ENCODE measurements at places on chromosomes 12 and 14.

DNA sequence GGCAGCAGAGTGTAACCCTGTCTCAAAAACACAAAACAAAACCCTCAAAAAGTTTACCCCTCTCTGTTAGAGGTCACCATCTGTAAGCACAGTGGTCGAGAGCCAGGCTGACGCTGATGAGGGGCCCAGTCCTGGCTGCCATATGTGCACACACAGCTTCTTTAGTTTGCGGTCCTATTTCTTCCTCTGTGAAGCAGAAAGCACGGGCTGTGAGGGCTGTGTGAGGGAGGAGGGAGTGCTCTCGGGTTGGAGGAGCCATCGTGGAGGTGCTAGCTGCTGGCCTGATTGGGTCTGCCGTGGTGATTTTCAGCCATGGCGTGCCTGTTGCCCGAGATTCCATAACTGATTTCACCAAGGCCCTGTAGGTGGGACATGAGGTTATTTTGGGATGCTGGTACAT lies 3.5 kb downstream of the ULK1 start:
- DNase-seq = no peak

DNA sequence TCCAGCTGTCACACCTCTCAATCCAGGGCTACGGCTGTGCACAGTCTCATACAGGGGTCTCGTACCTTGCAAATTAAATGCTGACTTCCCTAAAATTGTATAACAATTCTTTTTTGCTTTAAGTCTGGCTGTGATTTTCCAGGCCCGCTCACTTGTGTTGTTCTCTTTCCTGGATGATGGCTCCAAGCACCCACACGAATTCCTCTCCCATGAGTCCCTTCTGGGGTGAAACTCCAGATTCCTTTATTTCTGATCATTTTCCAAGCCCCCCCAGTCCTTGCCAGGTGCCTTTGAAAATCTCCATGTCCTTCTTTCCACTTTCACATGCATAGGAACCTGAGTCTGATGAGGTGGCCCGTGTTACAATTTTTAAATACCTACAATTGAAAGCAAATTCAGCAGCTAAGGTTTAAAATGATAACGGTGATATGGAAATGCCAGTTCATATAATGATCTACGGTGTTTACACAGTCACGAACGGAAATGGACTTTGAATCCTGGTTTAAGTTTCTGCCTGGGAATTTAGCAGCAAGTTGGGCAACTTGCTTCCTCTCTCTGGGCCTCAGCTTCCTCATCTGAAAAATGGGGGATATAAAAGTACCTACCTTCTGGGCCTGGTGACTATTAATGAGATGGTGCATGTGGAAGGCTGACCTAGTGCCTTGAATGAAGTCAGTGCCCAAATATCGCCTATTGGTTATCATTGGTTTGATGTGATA lies 85.5 kb downstream of the STAB2 start:
- no peak for DNase-seq

DNA sequence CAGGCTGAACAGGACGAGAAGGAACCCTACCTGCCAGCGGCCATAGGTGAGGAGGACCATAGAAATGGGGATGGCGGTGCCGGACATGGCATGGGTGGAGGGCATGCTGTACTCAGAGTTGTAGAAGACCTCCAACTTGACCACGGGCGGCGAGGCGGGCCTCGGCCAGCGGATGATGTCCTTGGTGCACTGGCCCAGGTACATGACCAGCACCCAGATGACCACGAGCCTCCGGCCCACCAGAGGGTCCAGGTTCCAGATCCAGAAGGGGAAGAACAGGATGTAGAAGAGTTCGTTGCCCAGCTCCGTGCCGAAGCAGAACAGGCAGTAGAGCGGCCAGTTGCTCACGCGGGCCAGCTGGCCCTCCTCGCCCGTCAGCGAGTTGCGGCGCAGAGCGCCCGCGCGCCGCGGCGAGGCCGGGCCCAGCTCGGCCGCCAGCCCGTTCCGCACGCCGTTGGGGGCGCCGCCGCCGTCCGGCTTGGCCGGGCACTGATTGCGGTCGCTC lies 582 bp downstream of the SGPP1 start:
- DNase-seq = peak; percentile 50

- peak; percentile 54 for DNase-seq
These were observed 1.2 kb downstream of the PELI2 start for GRCh38 chr14:56119201-56119981.

- no peak for DNase-seq
These were observed 2.6 kb downstream of the TMEM132D start for GRCh38 chr12:129901254-129901653.

DNA sequence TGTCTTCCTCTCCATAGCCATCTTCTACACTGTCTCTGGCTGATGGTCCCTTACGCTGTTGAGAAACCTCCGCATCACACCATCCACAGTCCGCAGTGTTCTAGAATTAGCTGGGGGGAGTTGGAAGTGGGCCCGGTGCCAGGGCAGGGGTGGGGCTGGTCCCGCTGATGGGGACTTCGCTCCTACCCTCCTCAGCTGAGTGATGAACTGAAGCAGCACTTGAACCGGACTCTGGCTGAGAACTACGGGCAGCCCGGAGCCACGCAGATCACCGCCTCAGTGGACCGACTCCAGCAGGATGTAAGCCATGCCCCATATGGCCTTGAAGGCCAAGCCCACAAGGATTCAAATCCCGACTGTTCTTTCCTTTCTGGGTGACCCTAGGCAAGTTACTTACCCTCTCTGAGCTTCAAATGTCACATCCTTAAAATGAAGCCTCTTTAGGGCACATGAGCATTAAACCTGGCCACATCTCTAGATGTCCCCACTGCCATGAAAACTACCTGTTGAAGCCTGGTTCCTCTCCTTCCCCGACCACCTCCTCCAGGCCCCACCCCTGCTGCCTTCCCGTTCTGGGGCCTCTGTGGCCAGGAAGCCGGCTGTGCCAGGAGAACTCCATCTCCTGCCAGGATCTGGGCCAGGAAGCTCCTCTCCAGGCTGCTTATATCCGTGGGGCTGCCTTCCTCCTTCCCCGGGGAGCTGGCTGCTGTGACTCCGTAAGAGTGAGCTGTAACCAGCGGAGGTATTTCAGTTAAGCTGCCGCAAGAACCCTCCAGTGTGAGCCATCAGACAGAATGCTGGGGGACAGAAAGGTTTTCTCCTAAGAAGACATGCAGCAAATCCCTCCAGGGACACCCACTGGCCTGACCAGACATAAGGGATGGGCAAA lies 53.1 kb downstream of the TSPAN11 start:
- peak; percentile 54 for DNase-seq

DNA sequence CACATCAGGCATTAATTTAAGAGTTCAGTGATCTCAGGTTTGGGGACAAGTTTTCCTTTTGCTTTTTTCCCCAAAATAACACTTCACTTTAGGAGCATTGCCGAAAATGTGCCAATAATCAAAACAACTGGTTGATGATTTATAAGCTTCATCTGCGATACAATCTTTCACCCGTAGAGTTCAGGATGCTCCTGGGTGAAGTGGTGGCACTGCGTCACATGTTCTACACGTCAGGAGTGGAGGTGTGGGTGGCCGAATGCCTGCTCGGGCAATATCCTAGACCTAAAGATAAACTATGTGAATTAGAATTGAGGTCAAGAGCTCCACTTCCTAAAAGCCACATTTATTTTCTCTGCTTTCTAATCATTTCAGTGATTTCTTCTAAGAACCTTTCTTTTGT lies 70.9 kb upstream of the DICER1 start:
- no peak for DNase-seq

- no peak for DNase-seq
These were observed 157.3 kb downstream of the DIO2 start for GRCh38 chr14:80054020-80054419.

- DNase-seq = no peak
These were observed 574.1 kb downstream of the PRKD1 start for GRCh38 chr14:29353513-29353912.

DNA sequence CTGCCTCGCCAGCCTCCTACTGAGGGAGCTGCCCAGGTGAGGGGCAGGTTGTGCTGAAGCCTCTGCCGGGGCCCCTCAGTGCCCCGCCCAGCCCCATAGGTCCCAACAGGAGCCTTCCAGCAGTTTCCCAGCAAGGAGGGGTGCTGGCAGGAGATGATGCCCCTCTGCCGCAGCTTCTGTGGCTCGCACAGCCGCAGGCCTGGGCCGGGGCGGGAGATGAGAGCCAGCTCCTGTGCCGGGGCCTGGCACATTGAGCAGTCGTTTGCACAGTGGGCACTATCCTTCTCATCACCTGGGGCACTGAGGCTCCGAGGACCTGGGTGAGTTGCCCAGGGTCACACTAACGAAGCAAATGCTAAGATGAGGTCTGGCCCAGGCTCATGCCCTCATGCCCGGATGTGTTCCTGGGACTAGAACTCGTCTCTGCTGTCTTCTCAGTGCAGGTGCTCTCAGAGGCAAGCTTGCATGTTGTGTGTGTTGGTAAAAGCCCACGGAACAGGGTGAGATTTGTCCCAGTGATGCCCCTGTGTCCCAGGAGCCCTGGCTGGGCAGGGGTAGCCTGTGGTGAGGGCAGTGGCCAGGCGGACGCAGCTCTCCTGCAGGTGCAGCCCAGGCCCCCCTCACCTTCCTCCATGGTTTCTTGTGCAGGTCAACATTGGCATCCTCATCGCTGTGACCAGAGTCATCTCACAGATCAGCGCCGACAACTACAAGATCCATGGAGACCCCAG lies 177.5 kb downstream of the ADGRD1 start:
- no peak for DNase-seq

GRCh38 chr12:42677461-42677860 lies 87.9 kb upstream of the PRICKLE1 start:
- DNase-seq = no peak

GRCh38 chr14:51534610-51535011 lies 117.1 kb upstream of the FRMD6 start:
- peak; percentile 31 for DNase-seq

- DNase-seq = no peak
These were observed at the start of gene DPPA3 for GRCh38 chr12:7711133-7711532. DPPA3 (plus strand) TSS chr12:7711433; CDS start chr12:7711571, 138 bp downstream.

DNA sequence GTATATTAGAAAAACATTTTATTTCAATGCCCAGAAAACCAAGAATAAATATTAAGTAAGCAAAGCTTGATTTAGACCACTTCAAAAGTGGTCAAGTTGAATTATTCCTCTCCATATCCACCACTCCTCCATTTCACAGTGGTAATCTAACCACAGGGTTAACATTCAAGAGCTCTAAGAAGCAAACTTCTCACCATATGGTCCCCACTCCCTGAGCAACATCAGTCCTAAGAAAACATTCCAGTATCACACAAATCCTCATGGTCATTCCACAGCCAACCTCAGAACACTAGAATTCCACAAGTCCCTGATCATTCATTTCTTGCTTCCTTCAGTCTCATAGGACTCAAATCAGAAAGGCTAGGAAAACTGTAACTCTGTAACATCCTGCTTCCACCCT lies 47.9 kb downstream of the ST8SIA1 start:
- peak; percentile 56 for DNase-seq

GRCh38 chr12:69896653-69897381 lies 71.8 kb downstream of the MYRFL start:
- DNase-seq = no peak

- DNase-seq = peak; percentile 20
These were observed 1.4 kb downstream of the PCNX4 start for GRCh38 chr14:60093080-60093479.

DNA sequence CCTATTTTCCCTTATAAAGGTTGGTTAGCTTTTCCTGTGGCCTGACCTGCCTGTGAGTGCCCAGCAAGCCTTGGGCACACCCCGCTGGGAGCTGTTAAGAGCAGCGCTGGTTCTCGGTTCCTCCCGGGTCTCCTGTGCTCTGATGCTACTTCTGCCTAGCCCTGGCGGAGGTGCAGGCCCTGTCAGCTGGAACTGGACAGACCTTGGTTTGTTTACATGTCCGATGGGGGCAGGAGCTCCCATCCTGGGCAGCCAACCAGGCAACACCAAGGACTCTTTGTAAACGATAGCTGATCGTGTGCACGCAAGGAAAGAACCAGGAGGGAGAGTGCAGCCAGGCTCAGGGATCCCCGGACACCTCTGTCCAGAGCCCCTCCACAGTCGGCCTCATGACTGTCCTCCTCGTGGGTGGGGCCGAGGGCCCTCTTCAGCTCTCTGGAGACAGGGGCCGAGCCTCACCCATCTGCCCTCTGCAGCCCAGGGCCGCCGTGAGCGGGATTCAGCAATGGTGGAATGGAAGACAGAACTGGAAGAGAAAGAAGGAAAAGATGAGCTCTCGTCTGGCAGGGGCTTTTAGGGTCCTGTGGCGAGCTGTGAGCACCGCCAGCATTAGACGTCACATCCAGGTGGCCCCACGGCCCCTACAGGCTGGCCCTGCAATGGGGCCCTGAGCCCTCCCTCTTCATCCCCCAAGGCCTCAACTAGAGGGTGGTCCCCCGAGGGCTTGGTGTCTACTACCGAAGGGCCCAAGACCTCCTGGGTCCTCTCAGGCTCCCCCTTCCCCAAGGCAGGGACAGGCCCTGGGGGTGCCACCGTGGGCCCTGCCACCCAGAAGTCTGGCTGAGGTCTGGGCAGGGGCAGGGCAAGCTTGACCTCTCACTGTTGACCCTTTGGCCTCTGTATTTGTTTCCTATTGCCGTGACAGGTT lies 12.3 kb downstream of the TNFAIP2 start:
- no peak for DNase-seq

- DNase-seq = peak; percentile 86
These were observed 53.9 kb downstream of the WNK1 start for GRCh38 chr12:806200-806791.

GRCh38 chr12:127592245-127592644 lies 674.7 kb upstream of the TMEM132C start:
- DNase-seq = no peak

GRCh38 chr14:72347118-72347517 lies 414.9 kb downstream of the RGS6 start:
- DNase-seq = no peak

DNA sequence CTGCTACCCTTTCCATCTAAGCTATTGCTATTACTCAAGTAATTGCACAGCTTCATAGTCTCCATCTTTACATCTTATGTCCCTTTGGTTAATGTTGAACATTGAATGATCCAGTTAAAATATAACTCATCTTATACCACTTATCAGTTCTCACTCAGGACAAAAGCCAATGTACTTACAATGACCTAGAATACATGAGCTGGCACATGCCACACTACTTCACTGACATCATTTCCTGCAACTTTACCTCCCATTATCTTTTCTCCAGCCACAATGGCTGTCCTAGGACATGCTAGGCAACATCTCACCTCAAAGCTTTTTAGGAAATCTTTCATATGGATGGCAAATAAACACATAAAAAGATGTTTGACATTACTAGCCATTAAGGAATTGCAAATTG lies 309.2 kb downstream of the FOXG1 start:
- DNase-seq = no peak

DNA sequence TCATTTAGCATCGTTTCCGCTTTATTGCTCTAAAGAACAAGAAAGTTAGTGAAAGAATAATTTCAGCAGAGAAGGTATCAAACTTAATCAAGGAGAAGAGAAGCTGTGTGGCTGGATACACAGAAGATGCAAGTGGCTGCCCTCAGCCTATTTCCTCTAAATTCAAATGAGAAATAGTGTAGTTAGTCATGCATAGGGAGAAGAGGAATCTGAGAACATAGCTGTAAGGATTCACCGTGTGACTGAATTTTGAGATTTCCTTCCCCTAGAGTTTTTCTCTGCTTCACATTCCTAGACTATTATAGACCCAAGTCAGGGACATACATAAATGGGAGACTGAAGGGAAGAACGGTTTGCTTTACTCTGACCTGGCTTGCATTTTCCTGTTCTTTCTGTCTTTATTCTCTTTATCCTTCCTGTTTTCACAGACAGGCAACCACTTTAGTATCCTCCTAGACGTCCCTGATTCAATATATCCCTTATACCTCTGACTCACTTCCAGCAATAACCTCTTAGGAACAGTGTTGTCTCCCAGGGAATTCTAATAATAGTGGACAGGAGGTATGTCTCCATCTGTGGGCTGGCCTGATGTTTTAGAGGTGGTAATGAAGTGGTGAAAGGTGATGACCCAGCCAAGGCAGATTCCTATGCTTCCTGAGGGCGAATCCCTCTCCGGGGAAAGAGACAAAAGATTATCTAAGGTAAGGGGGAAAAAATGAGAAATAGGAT lies 7.0 kb downstream of the RNASE10 start:
- DNase-seq = peak; percentile 65

All from cardiac fibroblast (primary cell).